ENCODE measurements at places on chromosomes 2 and 18.

DNA sequence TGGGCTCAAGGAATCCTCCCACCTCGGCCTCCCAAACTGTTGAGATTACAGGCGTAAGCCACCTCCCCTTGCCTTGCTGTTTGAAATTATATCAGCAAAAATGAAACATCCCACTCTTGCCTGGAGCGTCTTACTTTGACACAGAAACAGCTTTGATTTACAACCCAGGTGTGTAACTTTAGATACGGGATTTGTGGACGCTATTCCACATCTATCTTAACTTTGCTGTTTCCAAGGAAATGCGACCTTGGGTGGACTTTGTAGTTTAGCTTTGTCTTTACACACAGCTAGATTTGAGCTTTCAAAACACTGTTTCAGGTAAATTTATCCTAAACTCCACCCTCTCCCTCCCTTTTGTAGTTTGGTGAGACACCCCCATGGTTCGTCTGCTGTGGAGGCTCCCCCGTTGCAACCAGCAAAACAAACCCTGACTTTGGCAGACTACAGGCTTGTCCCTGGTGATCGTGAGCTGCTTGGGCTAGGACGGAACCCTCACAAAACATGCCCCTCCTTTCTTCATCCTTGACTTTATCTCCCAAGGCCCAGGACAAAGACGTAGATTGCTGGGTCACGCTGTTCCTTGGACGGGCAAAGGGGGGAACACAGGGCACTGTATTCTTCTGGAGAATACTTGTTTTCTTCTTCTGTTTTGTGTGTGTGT is 5.5 kb upstream of the MSH6 start:
- H3K4me1 ChIP-seq = peaks cover 13% of the 10 kb centered on the region
- H3K36me3 ChIP-seq = no peaks in the 10 kb centered on the region
- DNase-seq = no peak

DNA sequence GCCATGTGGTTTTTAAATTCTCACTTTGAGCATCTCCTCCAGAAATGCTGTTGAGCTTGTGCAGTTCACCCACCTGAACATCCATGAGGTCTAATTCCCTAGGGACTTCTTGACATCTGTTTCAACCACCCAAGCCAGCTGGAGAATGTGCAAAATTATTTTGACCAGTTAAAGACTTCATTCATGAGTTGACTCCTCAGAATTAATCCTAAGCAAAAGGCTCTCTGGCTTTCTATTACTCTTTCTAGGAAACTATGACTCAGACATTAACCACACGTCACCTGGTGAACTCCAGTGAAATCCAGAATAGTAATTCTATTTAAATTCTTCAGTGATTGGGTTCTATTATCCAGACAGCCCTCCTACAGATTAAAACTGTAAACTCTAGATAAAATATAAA is 247.5 kb downstream of the NBAS start:
- no peak overlapping the region for H3K27ac ChIP-seq
- H3K36me3 ChIP-seq = no peaks in the 10 kb centered on the region
- H3K4me3 ChIP-seq = no peak overlapping the region
- no peak for DNase-seq
- no peaks in the 10 kb centered on the region for H3K27me3 ChIP-seq
- H3K4me1 ChIP-seq = no peaks in the 10 kb centered on the region

GRCh38 chr2:201938156-201938775 is 95.4 kb upstream of the FZD7 start:
- peaks cover 30% of the 10 kb centered on the region for H3K4me1 ChIP-seq
- H3K36me3 ChIP-seq = no peaks in the 10 kb centered on the region
- H3K27ac ChIP-seq = peak overlapping the region; percentile 85
- H3K4me3 ChIP-seq = no peak overlapping the region

DNA sequence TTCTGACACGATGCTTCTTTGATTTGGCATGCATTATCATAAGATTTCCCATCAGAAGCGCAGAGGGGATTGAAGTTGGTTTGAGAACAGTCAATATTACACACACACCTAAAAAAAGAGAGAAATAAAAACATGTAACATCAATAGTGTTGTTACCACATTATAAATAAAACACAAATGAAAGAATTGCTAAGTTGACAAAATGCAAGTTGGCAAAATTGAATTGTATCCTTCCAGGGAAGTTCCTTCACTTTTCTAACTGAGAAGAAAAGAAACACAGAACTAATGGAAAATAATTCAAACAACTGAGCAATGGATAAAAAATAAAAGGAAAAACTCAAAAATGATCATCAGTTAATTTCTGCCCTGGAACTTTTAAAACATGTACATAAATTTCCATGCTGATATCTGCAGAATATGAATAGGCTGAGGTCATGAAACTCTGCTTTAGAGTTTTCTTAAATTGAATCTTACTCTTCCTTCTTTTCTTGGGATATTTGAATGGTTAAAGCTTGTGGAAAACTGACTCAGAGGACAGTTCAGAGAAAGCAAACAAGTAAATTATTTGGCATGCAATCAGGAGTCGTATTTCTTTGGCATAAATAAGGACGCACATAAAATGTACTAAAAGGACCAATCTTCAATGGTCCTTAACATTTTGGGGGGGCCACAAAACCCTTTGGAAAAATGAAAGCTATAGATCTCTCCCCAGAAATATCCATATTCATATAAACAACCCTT is 152.4 kb upstream of the CAVIN2 start:
- no peaks in the 10 kb centered on the region for H3K36me3 ChIP-seq
- no peak overlapping the region for H3K4me3 ChIP-seq
- no peak overlapping the region for H3K27ac ChIP-seq
- H3K4me1 ChIP-seq = no peaks in the 10 kb centered on the region
- DNase-seq = no peak

DNA sequence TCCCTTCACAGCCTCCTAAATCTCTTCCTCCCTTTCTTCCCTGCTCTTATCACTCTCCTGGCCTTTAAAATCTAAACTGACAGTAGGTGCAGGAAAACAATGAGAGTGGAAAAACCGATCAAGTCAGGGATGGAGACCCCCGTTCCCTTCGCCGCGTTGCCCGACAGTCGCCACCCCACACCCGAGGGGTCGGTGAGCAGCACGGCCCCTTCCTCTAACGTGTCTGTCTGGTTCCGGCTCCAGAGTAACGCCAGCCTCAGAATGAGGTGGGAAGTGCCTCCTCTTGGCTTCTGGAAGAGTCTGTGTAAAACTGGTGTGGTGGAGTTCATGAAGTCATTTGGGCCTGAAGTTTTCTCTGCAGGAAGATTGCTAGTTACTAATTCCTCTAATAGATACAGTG is 138.6 kb downstream of the NFATC1 start:
- no peaks in the 10 kb centered on the region for H3K27me3 ChIP-seq
- no peak for DNase-seq
- H3K36me3 ChIP-seq = no peaks in the 10 kb centered on the region
- no peaks in the 10 kb centered on the region for H3K4me1 ChIP-seq

GRCh38 chr2:64447317-64448040 is 6.5 kb upstream of the LGALSL start:
- no peaks in the 10 kb centered on the region for H3K36me3 ChIP-seq
- DNase-seq = no peak
- no peak overlapping the region for H3K4me3 ChIP-seq
- H3K27ac ChIP-seq = no peak overlapping the region
- no peaks in the 10 kb centered on the region for H3K27me3 ChIP-seq
- H3K4me1 ChIP-seq = peaks cover 19% of the 10 kb centered on the region

DNA sequence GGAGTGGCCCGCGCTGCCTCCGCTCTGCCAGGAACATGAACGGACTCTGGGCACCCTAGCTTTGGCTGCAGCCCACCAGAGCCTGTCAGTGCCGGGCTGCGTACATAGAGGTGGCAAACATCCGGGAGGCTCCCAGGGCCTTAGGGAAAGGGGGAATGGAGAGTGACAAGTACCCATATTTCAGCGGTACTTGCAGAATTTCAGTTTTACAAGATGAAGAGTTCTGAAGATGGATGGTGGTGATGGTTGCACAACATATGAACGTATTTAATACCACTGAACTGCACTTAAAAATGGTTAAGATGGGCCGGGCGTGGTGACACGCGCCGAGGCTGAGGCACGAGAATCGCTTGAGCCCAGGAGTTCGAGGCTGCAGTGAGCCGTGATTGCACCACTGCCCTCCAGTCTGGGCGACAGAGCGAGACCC is 873 bp downstream of the MTHFD2 start:
- DNase-seq = no peak
- H3K36me3 ChIP-seq = no peaks in the 10 kb centered on the region

DNA sequence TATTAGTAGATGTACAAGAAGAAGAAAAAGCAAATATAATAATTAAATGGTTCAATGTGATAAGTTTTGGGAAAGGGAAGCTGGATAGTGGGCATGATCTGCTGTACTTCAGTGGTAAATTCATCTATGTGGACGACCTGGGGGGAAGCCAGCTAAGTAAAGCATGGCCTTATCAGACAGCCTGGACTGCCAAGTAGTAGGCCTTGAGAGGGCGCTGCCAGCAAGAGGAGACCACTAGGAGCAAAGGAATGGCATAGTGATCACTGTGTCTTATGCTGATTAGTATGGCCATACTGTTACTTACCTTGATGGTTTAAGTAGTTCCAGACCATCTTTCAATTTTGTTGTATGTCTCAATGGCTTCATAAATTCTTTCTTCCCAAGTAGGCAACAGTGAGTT is 287.6 kb downstream of the SETBP1 start:
- no peak overlapping the region for H3K27ac ChIP-seq
- H3K36me3 ChIP-seq = no peaks in the 10 kb centered on the region
- no peak for DNase-seq
- H3K4me1 ChIP-seq = no peaks in the 10 kb centered on the region
- H3K27me3 ChIP-seq = no peaks in the 10 kb centered on the region
- no peak overlapping the region for H3K4me3 ChIP-seq

DNA sequence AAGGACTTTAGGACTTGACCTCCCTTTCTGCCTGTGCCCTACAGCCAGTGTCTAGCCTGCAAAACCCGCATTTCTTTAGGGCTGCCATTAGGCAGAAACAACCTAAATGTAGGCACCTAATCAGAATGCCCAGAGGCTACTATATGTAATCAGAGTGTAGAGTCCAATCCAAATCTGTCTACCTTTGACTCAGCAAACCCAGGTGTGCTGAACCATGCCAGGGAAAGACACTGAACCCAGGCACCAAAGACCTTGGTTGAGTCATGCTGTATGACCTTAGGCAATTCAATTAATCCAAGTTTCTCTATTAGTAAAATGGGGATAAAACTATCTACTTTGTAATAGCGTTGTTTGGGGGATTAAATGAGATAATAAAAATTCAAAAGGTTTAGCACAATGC is 20.7 kb downstream of the CAPN14 start:
- peaks cover 6% of the 10 kb centered on the region for H3K4me1 ChIP-seq
- H3K36me3 ChIP-seq = no peaks in the 10 kb centered on the region
- no peak overlapping the region for H3K4me3 ChIP-seq
- no peaks in the 10 kb centered on the region for H3K27me3 ChIP-seq

DNA sequence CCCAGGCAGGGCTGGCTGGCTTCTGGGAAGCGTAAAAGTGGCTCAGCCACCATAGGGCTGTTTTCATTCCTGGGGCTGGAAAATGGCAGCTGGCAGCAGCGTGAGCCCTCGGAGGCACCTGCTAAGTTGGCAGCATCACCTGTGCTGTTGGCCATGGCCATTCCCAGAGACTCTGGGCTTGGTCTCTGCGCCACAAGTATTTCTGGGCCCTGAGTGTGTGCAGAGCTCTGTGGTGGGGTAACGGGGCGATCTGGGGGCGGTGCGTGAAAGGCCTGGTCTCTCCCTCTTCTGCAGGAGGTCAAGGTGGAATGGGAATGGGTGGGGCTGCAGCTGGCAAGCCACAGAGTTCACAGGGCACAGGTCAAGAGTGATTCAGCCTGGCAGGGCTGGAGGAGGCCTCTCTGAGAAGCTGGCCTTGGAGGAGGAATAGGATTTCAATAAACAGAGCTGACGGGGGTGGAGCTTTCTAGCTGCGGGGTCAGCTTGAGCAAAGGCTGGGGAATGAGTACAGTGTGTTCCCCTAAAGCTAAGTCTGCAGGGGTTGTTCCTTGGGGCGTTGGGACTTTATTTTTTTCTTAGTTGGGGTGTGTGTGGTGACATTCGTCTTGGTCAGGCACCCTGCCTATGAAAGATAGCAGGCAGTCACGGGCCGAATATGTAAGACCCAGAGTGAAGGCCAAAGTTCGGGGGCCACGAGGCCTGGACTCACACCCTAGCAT is 10.3 kb upstream of the NTSR2 start:
- H3K27me3 ChIP-seq = no peaks in the 10 kb centered on the region
- H3K27ac ChIP-seq = no peak overlapping the region
- no peaks in the 10 kb centered on the region for H3K4me1 ChIP-seq
- no peaks in the 10 kb centered on the region for H3K36me3 ChIP-seq

GRCh38 chr2:205311201-205311600 is 371.1 kb upstream of the NRP2 start:
- H3K27me3 ChIP-seq = no peaks in the 10 kb centered on the region
- H3K27ac ChIP-seq = no peak overlapping the region
- no peak for DNase-seq
- no peaks in the 10 kb centered on the region for H3K4me1 ChIP-seq
- H3K4me3 ChIP-seq = no peak overlapping the region
- no peaks in the 10 kb centered on the region for H3K36me3 ChIP-seq

- peak overlapping the region; percentile 40 for H3K27ac ChIP-seq
- H3K27me3 ChIP-seq = no peaks in the 10 kb centered on the region
- no peaks in the 10 kb centered on the region for H3K36me3 ChIP-seq
- H3K4me1 ChIP-seq = no peaks in the 10 kb centered on the region
Measured at GRCh38 chr2:23592061-23592685, 207.2 kb downstream of the KLHL29 start.

DNA sequence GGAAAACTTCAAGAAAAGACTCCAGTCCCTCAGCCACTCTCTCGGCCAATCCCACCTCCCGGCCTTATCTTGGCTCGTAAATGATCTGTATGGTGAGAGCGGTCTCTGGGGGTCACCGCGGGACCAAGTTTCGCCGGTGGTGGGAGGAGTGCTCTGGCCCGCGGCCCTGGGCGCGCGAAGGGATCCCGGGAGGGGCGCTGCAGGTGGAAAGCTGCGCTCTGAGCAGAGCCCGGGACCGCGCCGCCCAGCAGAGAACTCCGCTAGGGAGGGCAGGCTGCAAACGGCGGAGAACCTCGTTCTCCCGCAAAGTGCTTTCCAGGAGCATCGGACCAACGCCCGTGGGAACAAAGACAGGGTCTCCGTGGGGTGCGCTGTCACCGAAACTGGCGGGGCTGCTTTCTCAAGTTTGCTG is 622 bp downstream of the LRP2 start:
- peak overlapping the region; percentile 75 for H3K27ac ChIP-seq
- DNase-seq = peak; percentile 84
- H3K4me3 ChIP-seq = peak overlapping the region; percentile 44
- no peaks in the 10 kb centered on the region for H3K36me3 ChIP-seq

DNA sequence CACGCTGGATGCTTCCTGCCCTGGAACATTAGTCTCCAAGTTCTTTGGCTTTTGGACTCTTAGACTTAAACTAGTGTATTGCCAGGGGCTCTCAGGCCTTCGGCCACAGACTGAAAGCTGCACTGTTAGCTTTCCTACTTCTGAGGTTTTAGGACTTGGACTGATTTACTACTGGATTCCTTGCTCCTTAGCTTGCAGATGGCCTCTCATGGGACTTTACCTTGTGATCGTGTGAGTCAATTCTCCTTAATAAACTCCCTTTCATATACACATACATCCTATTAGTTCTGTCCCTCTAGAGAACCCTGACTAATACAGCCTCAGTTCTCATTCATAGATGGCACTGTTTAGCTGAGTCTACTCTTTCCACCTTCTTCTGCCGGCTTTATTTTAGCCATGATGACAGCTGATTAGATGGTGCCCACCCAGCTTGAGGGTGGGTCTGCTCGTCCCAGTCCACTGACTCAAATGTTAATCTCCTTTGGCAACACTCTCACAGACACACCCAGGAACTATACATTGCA is 389.1 kb downstream of the NYAP2 start:
- no peak for DNase-seq
- H3K36me3 ChIP-seq = no peaks in the 10 kb centered on the region
- H3K4me1 ChIP-seq = no peaks in the 10 kb centered on the region
- H3K27ac ChIP-seq = no peak overlapping the region

GRCh38 chr2:184610891-184611290 is 12.6 kb downstream of the ZNF804A start:
- H3K36me3 ChIP-seq = no peaks in the 10 kb centered on the region
- no peak overlapping the region for H3K27ac ChIP-seq
- H3K27me3 ChIP-seq = no peaks in the 10 kb centered on the region
- no peak overlapping the region for H3K4me3 ChIP-seq

Measured in Caco-2 (cell line).